Stimulated activated CD8-positive, alpha-beta memory T cell treated with anti-CD3 and anti-CD28 coated beads, Interleukin-4, amount 100 ng/mL, for 24 hours (primary cell): ENCODE measurements at places on chromosomes 3 and 15.

DNA sequence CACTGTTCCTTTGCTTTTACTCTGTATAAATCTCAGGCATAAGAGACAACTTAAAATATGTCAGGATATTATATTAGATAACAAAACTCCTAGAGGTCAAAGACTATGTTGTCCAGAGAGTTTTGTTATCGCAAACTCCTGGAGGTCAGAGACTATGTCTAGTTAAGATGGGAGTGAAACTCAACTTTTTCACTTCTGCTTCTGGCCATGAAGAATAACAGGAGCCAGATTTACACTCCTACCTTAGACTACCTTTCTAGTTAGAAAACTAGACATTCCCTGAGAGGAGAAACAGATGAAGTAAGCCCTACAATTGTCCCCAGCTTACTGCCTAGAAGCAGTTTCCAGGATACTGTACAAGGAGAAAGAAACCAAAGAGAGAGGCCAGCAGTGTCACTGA lies 255.4 kb upstream of the UBE2E1 start:
- DNase-seq: no peak

DNA sequence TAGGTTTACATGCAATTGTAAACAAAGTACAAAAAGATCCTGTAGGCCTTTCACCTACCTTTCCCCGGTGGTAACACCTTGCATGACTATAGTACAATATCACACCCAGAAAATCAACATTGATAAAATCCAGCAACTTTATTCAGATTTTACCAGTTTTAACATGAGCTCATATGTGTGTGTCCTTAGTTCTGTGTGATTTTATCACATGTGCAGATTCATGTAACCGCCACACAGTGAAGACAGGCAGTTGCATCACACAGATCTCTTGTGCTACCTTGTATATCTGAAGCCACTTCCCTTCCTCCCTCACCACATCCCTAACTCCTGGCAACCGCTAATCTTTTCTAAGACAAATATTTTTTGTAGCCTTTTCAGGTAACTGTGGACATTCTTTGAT lies 183.5 kb upstream of the C2CD4B start:
- no peak for DNase-seq

- DNase-seq: no peak
These were observed 4.8 kb downstream of the GASK1A start for GRCh38 chr3:42983927-42984326.

GRCh38 chr3:54621184-54621583 lies 306.7 kb downstream of the LRTM1 start:
- no peak for DNase-seq

DNA sequence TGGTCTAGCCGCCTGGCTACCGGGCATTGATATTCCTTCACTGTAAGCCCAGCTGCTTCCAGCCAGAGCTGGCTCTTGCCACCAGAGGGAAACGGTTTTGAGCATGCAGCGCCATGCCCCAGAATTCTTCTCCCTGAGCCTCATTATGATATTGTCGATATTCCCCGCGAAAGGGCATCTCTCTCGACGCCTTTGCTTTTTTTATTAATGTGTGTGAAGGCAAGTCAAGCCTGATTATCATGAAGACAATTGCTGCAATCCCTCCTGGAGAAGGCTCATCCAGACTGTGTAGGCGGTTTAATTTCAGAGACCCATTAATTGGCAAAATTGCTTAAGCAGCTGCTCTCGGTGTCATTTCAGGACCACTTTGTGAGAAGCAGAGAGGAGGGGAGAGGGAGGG lies 321.2 kb upstream of the TLE3 start:
- DNase-seq: no peak
